K562 (cell line): ENCODE measurements at places on chromosomes 2 and 18. TPM values are rescaled to one million over a fixed set of nuclear protein-coding genes. Genes with fewer than 3 reads are reported as not detected.

GNAL gene
- not detected in 2 replicates for polyA plus RNA-seq

GAL3ST2 gene
- 0.38 TPM in 1 of 2 replicates, not detected in the other for polyA plus RNA-seq

DPP10 gene
- not detected in 2 replicates for polyA plus RNA-seq

ANKAR gene
- polyA plus RNA-seq, result 0.04 and 0.23 TPM in 2 replicates

EVX2 gene
- not detected in 2 replicates for polyA plus RNA-seq
